ENCODE measurements at places on chromosomes 7 and 10.
A peak's percentile ranks its signal among the peaks of the same experiment; 100 is the strongest.

GRCh38 chr7:99036546-99037111 is 107.3 kb downstream of the SMURF1 start:
- DNase-seq: no peak

DNA sequence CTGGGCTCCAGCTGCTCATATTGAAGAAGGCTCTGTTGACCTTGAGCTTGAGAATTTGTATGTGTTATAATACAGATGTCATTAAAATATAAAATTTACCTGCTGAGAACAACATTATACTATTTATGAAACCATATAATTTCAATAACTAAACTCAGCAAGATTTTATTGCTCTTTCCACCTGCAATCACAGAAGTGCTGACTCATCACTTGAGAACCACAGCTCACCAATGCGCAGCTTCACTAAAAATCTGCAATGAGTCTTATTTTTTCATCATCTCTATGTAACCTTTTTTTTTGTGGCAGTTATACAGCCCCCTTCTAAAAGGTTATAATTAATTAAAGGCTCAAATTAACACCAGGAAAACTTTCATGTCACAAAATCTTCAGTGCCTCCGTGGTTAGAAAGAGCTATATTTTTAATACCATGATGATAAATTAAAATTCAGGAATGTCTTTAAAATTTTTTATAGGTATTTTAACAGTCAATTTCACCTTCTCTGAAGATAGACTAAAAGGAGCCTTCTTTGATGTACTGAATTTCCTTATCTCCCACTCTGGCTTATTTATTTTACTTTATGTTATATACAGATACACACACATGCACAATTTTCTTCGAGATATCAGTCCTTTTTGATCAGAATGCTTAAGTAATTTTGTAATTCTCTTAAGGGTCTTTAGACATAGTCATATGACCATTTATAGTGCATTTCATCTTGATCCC is 102.7 kb downstream of the EVX1 start:
- DNase-seq: no peak

DNA sequence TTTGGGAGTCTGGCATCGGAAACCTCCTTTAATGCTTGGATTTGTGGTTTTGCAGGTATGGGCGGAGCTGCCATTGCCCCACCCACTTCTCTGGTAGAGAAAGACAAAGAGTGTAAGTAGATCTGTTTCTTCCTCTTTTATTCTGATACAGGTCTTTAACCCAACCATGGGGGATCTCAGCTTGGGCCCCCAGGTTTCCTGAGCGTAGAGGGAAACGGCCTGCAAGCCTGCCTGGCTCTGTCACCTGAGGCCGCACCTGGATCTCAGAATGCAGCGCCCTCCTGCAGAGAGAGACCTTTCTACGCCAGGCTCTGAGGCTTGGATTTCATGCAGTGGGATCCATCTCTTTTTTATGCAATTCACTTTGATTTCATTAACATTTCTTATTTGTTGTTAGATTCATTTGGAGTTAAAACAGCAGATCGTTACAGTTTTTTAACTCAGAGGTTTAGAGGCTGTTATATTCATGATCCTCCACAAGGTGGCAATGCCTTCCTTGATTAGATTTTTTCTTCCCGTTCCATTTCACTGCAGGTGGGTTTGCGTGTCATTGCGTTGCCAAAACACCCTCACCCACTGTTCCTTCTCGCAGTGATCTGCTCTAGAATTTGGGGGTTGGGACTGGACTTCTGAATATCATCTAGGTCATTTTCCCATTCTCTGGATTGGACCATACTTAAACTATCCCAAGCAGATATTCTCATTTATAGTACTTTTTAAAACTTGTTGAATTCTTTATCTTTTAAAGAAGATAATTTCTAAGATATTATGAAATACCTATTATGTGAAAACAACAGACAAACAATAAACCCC is 20.0 kb downstream of the RBM17 start:
- peak; percentile 71 for DNase-seq

DNA sequence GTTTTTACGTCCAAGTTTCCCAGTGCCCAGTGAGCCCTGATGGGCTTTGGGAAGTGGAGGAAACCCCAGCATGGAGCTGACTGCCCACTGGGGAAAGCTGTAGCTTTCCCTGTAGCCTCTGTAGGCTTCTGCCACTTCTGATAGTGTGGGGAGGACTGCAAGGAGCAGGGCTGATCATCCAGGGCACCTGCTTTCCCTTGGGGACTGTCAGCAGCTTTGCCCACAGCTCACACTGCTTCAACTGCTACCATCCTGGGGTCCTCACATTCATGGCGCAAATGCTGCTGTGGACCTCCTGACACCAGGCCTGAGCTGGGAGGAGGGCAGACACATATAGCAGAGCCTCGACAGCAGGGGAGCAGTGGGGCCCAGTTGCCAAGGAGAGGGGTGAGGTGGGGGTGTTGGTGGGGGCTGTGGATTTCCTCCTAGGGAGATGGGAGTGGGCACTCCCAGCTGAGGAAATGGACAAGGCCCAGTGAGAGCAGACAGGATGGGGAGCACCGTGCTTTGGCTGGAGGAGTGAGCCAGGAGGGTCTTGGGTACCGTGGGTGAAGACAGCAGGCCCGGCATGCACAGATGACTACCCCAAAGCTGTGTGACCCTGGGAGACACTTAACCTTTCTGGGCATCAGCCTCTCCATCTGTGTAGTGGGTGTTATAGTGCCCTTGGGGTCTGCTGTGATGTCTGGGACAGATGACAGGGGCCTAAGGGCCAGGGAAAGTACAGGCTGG is 16.2 kb downstream of the RAMP3 start:
- no peak for DNase-seq

DNA sequence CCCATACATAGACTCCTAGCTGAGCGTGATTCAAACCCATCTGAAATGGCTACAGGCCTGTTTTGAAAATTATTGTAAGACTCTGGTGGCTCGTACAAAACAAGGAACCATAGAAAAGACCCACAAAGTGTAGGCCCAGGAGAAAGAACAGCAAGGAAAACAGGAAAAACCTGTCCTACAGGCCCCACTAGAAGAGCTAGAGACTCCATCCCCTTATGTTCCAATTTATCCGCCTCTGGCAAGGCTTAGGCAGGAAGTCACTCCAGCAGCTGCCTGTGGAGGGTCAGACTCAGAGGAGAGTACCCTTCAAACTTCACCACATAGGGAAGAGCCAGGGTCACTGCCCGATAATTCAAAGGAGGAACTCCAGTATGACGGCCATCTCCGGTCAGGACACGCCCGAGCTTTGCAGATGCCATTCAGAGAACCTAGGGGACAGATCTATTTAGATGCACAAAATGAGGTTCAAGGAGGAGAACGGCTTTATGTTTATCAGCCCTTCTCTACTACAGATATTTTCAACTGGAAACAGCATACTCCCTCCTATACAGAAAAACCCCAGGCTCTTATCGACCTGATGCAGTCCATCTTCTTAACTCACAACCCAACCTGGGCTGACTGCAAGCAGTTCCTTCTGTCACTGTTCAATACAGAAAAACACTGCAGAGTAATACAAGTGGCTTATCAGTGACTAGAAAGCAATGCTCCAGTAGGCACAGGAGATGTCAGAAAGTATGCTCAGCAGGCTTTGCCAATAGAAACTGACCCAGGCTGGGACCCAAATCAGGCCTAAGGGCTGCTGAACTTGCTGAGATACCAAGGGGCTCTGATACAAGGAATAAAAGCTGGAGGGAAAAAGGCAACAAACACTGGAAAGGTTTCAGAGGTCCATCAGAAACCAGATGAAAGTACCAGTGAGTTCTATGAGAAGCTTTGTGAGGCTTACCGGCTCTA is 8.6 kb upstream of the ZNF33B start:
- no peak for DNase-seq

DNA sequence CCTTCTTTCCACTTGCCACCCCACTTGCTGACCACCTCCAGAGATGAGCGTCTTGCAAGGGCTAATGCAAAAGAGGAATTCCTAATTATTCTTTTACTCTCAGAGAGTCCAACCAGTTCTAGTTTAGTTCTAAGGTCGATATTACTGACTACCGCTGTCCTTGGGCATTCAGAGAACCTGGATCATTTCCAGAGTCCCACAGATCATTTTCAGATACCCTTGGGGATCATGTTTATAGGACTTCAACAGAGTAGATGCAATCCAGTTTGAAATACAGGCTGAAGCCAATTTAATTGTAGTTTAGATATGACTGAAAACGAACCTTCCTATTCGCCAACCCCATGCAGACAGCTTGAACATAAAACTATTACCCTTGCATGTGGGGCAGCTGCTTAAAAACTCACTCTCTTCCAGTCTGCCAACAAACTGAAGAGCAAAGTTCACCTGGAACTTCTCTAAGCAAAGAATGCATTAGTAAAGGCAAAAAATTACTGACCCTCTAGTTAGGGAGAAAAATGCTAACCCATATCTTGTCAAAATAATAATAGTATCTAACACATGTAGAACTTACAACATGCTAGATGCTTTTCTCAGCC is 22.4 kb downstream of the CFAP69 start:
- DNase-seq: no peak

- DNase-seq: no peak
Measured at GRCh38 chr7:7706556-7707172, 11.7 kb downstream of the RPA3 start.

DNA sequence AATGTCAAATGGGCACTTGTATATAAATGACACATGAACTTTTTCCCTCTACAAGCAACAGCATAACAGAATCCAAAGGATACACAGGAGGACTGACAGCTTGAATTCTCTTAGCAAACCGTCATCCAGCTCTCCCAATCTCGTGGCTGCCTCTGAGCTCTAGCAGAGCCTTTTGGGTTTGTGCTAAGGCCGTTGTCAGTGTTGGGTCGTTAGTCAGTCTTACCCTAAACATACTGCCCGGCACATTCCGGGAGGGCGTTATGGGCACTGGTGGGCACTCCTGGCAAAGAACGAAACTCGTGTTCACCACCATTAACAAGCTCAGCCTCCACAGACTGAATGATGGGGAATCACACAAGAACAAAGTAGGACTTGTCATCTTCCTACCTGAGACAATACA is 19.6 kb upstream of the ENO4 start:
- DNase-seq: no peak

DNA sequence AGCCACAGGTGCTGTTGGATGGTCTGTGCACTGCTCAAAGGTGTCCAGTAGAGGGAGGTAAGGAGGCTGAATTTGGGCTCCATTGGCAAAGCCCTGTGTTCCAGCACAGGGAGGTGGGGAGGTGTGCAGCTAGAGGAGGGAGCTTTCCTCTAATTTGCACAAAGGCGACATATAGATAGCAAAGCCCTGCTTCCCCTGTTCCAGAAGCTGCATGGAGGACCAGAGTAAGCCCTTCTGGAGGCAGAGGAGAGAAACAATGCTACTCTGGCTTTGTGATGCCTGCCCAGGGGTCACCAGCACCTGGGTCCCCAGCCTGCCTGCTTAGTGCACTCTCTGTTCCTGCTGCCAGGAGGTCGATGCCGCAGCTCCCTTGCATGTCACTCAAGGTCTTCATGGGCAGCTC is 3.4 kb upstream of the ARHGAP22 start:
- peak; percentile 35 for DNase-seq

DNA sequence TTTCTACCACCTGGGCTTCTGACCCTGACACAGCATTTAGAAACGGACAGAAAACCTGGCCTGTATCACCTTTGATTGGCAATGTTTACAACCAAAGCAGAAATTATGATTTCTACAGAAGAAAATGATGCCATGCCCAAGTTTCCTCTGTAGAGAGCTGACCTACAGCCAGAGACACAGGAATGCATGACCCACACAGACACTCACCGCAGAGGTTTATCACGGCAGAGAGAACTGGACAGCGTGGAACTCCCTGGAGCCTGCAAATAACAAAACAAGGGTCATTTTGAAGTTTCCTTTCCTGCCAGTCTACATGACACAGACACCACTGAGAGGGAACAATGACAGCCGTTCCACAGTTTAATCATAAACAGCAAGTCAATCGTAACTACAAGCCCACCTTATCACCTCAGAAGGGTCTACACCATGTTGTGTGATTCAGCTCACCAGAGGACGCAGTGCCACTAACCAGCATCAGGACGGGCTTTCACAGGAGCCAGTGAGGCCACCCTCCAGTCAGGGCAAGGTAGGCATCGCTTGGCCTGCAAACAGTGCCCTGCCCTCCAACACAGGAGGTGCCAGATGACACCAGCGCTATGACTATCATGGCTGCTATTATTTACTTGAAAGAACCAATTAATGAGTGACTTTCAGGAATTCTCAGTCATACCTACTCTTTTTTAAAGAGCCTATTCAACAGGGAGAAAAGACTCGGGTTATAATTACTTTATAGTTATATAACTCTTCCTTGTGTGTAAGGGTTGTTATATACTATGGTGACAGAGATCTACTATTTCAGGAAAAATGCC is 139.9 kb downstream of the TNS3 start:
- no peak for DNase-seq

- DNase-seq: peak; percentile 25
Measured at GRCh38 chr7:43572516-43573049, 10.3 kb upstream of the STK17A start.

- peak; percentile 100 for DNase-seq
Measured at GRCh38 chr10:110919349-110919931, at the start of gene SHOC2. Gene SHOC2 (plus strand): TSS chr10:110919604. CDS start chr10:110964359, 44,755 bp downstream.

DNA sequence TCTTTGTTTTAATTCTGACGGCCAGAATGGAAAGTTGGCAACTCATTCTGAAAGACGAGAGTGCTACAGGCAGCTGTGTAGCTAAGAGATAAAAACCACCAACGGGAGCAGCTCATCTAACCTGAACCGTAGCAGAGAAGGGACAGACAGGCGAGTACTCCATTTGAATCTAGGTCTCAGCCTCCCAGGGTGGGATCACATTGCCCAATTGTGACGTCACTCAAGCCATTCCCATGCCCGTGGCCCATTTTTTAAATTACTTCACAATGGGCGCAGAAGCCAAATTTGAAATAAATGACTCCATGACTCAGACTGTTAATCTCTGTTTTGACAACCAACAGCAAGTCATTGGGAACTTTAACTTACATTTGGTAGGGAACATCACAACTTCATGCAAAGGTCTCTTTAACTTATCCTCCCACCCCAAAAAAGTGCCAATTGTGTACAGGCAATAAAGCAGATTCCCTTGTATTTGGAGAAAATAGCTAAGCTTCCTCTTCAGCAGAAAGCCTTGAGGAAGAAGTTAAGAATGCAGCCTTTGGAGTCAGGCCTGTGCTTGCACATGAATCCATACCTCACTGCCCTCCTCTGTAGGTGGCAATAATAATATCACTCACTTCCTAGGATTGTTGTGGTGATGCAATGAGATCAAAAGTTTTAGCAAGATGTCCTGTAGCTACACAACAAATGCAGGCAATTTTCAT is 93.2 kb upstream of the KIF5B start:
- DNase-seq: no peak

GRCh38 chr10:117652228-117653169 is 110.0 kb downstream of the EMX2 start:
- no peak for DNase-seq

- DNase-seq: no peak
Measured at GRCh38 chr7:108947526-108947925, 377.9 kb downstream of the DNAJB9 start.

GRCh38 chr10:1572519-1573333 is 164.6 kb downstream of the ADARB2 start:
- no peak for DNase-seq

DNA sequence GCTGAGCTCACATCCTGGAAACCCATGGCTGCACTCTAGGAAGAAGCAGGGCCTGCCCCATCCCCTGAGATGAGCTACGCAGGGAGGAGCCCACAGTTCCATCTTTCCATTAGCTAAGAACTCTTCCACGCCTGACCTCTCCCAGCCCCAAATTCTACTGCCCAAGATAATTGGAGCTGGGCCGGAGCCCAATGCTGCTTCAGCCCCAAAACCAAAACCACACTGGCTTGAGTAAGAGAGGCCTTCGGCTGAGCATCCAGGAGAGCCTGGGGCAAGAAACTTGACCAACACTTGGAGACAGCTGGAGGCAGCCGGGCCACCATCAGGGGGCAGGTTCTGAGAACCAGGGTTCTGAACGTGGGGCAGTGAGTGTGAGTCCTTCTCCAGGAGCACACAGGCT is 116.1 kb upstream of the ZMIZ1 start:
- DNase-seq: no peak
